ENCODE measurements at places on chromosomes 1 and 21.
A peak's percentile ranks its signal among the peaks of the same experiment; 100 is the strongest.

DNA sequence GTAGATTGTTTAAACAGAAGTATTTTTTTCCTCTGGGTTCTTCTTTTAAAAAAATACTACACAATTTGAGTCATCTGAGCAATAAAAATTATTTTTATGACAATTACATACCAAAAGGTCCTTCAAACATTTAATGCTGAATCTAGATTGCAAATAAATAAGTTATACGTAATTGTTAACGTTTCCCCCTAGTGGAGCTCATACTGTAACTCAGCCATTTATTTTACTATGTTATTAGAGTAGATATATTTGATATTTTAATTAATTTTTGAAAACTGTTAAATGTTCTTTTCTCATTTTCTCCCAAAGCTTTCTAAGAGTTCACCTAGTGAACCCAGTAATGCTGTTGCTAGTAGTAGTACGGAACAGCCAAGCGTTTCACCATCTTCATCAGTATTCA lies 33.5 kb downstream of the ZMYM1 start:
- DNase-seq = no peak

GRCh38 chr1:45412899-45413298 lies 72.7 kb upstream of the MUTYH start:
- DNase-seq = peak; percentile 55

GRCh38 chr1:45545553-45546310 lies 4.9 kb upstream of the AKR1A1 start:
- peak; percentile 14 for DNase-seq

DNA sequence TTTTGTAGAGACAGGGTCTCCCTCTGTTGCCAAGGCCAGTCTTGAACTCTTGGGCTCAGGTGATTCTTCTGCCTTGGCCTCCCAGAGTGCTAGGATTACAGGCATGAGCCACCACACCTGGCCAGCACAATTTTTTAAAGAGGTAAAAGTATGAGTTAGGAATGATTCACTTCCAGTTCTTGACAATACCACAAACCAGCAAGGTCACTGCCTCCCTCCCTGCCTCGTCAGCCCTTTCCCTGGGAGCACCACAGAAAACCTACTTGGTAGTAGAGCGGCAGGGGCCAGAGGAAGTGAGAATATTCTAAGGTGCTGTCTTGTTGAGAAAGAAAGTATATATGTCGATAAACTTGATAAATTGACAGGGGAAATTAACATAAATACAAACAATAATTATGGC lies 10.8 kb upstream of the CDA start:
- DNase-seq = no peak

DNA sequence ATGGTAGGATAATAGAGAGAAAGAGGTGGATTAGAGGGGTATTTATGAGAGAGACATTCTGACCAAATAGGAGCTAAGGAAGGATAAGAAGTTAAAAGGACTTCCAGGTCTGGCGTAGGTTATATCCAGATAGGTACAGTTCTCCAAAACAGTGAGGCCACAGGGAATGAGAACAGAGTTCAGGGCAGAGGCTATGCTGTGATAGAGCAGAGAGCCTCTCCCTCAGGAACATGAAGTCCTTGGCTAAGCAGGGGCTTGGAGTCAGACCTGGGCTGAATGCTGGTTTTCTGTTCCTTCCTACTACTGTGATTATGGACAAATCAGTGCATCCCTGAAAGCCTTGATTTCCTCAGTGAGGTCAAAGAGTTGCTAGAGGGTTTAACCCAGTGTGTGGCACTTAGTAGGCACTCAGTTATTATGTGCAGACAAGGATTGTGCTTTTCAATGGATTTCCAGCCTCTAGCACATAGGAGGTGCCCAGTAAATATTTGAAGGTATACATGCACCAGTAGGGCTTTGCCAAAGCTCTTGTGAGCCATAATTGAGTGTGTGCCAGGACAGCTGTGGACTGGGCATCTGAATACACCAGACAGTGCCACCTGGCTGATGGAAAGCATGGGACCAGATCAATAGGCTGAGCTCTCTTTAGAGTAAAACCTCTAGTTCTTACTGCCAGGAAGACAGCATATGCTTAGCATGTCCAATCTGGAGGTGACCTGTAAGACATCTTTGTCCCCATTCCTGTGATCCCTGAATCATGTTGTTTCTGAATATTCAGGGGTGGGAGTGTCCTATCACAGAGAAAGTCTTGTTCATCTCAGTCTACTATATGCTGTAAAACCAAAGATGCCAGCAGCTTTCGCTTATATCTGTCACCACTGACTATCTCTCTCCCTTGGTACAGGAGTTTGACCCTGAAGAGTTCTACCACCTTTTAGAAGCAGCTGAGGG lies 111.1 kb downstream of the PIK3R3 start:
- no peak for DNase-seq

- no peak for DNase-seq
Measured at GRCh38 chr1:32948905-32949304, 15.7 kb downstream of the RNF19B start.

- DNase-seq = peak; percentile 45
Measured at GRCh38 chr1:15626269-15626950, 9.2 kb downstream of the DDI2 start.

- no peak for DNase-seq
Measured at GRCh38 chr1:106225403-106225802, 831.1 kb upstream of the PRMT6 start.

DNA sequence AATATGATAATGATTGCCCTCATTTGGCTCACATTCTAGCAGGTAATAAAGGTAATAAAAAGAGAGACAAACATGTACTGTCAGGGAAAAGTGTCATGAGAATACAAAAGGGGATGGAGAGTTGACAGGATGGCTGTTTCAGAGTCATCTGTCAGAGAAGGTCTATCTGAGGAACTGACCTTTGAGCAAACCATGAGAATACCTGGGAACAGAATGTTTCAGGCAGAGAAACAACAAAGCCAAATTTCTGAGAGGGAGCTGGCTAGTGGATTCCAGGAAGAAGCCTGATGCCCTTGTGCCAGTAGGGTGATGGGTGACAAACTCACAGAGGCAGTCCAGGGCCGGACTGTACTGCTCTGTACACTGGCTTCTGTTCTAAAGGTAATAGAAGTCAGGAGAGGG lies 107.2 kb downstream of the C1orf21 start:
- DNase-seq = no peak

GRCh38 chr1:183570451-183570850 lies 19.8 kb downstream of the NCF2 start:
- DNase-seq = no peak

DNA sequence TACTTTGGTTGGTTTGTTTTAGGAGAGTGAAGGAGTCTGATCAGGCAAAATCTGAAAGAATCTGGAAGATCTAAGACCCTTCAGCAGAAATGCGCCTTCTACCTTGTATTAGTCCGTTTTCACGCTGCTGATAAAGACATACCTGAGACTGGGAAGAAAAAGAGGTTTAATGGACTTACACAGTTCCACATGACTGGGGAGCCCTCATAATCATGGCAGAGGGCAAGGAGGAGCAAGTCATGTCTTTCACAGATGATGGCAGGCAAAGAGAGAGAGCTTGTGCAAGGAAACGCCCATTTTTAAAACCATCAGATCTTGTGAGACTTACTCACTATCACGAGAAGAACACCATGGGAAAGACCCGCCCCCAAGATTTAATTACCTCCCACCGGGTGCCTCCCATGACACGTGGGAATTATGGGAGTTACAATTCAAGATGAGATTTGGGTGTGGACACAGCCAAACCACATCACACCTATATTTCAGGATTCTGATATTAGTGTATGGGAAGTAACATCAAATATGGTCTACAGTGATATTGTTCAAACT lies 99.3 kb downstream of the GLUL start:
- no peak for DNase-seq

DNA sequence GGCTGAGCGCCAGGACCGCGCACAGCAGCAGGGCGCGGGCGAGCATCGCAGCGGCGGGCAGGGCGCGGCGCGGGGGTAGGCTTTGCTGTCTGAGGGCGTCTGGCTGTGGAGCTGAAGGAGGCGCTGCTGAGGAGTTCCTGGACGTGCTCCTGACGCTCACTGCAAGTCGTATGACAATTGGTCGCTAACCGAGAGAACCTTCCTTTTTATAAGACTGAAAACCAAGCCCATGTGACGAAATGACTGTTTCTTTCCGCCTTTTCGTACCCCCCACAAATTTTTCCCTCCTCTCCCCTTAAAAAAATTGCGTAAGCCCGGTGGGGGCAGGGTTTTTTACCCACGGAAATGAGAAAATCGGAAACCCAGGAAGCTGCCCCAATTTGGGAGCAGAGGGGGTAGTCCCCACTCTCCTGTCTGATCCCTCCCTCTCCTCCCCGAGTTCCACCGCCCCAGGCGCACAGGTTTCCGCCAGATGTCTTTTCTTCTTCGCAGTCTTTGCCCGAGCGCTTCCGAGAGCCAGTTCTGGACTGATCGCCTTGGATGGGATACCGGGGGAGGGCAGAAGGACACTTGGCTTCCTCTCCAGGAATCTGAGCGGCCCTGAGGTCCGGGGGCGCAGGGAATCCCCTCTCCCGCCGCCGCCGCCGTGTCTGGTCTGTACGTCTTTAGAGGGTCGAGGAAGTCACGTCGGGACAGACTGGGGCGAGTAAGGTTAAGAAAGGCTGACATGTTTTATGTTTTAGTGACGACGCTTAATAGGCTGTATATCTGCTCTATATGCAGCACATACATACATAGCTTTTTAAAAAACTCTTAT lies at the start of gene PTGS2:
PTGS2 (minus strand) TSS at position 179 of the 817 bp plus-strand sequence; CDS start at position 46, 133 bp downstream.
- DNase-seq = peak; percentile 94

- no peak for DNase-seq
Measured at GRCh38 chr21:44379991-44380865, 26.8 kb downstream of the TRPM2 start.

GRCh38 chr1:24047110-24047477 lies 64.8 kb downstream of the MYOM3 start:
- no peak for DNase-seq

DNA sequence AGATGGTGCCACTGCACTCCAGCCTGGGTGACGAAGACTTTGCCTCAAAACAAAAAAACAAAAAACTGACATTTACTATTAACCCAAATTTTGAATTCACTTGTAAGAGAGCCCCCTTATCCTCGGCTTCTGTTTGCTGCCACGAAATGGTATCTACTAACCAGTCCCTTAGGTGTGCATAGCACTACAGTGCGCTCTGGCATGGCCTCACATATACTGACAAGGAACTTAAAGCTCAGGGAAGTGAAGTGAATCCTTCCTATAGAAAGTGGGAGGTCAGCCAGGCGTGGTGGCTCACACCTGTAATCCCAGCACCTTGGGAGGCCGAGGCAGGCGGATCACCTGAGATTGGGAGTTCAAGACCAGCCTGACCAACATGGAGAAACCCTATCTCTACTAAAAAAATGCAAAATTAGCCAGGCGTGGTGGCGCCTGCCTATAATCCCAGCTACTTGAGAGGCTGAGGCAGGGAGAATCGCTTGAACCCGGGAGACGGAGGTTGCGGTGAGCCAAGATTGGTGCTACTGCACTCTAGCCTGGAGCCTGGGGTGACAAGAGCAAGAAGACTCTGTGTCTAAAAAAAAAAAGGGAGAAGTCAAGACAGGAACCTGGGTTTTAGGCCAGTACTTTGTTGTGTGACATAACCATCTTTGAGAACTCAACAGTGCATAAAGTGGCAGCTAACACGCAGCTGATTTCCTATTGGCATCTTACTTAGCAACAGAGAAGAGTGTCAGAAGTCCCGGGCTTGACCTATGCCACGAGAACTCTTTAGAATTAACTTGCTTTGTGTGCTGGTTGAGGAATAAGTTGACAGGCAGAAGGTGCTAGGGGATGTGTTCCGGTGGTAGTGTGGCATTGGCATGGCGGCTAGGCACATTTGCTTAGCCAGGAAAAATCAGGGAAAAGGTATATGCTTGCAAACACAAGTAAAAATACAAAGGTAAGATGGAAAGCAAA lies 16.8 kb downstream of the ERRFI1 start:
- no peak for DNase-seq

- DNase-seq = no peak
Measured at GRCh38 chr1:117336088-117336817, 31.0 kb upstream of the MAN1A2 start.

- no peak for DNase-seq
Measured at GRCh38 chr1:52520148-52520547, 32.7 kb downstream of the TUT4 start.

DNA sequence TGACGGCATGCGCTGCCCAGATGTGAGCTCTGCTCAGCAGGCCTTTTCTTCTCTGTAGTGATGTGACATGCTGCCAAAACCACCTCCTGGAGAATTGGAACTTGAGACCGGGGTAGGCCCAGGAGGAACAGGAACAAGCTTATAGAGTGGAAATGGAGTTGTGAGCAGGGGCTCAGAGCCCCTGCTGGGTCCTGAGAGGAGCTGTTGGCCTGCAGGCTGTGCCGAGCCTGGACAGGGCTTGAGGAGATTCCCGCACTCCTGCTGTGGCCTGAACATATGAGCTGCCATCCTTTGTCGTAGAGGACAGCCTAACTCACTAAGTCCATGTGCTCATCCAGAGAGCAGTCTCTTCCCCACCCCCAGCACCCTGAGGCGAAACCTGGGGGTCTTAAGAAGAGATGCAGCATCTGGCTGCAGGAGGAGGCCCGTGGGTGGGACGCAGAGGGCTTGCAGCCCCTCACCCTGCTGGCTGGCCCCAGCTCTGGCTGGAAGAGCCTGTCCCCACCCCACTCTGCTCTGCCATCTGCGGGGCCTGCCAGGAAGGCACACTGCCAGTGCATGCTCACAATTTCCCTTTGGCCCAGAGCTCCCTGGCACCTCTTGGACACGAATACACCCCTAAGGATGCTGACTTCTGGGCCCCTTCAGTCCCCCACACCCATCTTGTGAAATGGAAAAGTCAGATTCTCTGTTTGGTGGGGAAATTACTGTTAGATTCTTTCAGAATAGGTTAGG lies 42.5 kb downstream of the PTPRF start:
- DNase-seq = no peak

DNA sequence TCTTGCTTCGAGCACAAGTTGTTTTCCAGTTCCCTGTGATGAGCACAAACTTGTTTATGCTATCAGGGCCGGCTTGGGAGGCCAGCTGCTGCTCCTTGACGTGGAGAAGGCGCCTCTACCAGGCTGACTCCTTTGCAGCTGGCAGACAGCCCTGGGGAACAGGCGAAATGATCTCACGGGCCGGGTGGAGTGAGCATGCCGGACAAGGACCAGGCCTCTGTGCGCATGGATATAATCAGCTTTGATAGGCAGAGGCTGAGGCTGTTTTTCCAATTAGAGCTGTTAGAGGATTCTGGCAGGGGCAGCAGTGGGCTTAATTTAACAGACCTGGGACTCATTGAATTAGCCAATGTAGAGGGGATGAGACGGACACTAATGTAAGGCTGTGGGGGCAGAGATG lies 38.9 kb downstream of the FAM163A start:
- no peak for DNase-seq

DNA sequence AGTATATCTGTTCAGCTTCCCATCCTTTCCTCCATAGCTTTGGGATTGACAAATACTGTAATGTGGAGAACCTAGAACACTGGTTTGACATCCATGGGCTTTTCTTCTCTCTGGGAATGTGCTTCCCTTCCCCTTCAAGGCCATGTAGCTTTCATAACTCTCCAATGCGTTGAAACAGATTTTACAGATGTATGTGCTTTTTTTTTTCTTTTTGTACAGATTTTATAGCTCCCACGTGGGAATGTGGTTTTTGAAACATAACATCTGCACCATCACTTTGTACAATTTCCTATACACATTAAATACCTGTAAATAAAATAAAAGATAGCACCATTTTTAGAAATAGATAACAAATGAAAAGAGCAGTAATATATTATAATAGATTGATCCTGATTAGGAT lies 138.5 kb upstream of the TMPRSS15 start:
- DNase-seq = no peak

- DNase-seq = no peak
Measured at GRCh38 chr1:248359415-248359814, 2.0 kb upstream of the OR2T4 start.

GRCh38 chr1:232705815-232706575 lies 76.1 kb upstream of the SIPA1L2 start:
- DNase-seq = peak; percentile 33
